Ureter (tissue), 1 donor: ENCODE measurements at places on chromosomes 6 and 20.

DNA sequence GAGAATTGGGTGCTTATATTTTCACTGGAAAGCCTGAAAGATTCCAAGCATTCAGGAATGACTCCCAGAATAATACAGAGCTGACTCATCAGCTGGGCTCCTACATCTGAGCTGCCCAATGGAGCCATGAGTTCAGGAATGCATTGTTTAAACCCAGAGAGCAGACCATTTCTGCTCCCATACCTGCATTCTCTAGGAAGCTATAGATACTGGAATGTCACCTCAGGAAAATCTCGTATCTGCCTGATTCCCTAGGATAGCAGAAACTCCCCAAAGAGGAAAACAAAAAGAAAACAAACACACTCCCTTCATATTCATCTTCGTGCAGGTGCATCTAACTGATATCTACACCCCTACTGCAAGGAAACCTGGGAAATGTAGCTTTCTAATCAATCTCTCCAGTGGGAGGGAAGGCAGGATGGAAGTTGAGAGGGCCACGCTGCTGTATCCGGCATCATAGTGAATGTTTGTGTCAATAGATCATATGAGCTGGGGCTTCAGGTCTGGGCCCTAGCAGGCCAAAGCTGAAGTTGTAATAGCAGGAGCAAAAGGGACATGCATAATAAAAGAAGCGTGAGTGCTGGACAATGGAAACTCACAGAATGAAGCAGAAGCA is 8.2 kb upstream of the SLC2A12 start:
- DNase-seq, result no peak

DNA sequence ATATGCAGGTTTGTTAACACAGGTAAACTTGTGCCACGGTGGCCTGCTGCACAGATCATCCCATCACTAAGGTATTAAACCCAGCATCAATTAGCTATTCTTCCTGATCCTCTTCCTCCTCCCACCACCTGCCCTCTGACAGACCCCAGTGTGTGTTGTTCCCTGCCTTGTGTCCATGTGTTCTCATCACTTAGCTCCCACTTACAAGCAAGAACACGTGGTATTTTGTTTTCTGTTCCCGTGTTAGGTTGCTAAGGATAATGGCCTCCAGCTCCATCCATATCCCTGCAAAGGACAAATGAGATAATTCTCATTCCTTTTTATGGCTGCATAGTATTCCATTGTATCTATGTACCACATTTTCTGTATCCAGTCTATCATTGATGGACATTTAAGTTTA is 294.0 kb downstream of the PKHD1 start:
- DNase-seq, result no peak

DNA sequence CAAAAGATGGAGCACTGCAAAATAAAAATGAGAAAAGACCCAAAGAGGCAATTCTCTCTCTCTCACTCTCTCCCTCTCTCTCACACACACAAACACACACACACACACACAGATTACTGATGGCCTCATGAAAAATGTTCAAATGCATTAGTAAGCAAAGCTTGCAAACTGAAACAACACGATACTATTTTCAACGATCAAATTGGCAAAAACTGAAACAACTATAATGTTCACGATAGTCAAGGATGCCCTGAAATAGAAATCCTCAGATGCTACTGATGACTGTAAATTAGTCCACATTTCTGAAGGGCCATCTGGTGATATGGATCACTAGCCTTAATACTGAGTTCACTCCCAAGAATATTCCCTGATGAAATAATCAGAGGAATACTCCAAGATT is 100.8 kb downstream of the TRERF1 start:
- DNase-seq, result no peak

- no peak for DNase-seq
Observed at GRCh38 chr6:151392427-151392826, 1.1 kb upstream of the ZBTB2 start.

- DNase-seq, result no peak
Observed at GRCh38 chr20:32796981-32797451, 22.7 kb upstream of the MAPRE1 start.
